ENCODE measurements at places on chromosomes 6 and 20.

DNA sequence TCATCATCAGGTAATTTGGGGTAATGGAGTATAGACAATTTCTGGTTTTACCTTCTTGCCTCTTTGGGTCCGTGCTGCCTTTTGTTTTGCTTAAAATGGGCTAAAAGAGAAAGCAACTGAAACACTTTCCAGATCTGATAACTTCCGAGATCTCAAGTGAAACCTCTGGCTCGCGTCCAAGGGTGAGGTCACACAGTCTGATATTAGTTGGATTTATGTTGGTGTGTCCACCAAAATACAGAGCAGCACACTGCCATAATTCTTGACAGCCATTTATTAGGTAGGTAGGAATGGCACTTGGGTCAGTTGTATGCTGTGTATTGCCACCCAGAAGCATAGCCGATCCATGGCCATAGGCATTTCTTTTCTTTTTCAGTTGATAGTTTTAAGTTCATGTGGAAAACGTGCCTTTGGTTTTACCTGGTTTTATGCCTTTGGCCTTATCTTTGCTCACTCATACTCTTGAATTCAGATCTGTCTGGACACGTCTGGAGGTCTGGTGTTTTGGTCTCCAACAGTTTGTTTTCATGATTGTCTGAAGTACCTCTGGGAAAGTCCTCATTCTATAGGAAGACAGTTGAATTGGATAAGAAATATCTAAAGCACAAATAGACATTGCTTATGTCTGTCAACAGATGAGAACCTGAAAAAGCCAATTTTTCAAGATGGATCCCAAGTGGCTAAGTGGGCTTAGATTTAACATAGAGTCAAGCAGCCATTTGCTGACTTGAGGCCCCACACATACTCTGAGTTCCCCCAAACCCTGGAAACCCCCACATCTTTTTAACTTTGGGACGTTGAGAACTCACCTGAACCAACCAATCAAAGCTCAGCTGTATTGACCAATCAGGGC, 320.8 kb downstream of the SOX4 start:
- no peak for DNase-seq

- no peak for DNase-seq
Measured at GRCh38 chr6:130946076-130946475, 117.0 kb downstream of the EPB41L2 start.

DNA sequence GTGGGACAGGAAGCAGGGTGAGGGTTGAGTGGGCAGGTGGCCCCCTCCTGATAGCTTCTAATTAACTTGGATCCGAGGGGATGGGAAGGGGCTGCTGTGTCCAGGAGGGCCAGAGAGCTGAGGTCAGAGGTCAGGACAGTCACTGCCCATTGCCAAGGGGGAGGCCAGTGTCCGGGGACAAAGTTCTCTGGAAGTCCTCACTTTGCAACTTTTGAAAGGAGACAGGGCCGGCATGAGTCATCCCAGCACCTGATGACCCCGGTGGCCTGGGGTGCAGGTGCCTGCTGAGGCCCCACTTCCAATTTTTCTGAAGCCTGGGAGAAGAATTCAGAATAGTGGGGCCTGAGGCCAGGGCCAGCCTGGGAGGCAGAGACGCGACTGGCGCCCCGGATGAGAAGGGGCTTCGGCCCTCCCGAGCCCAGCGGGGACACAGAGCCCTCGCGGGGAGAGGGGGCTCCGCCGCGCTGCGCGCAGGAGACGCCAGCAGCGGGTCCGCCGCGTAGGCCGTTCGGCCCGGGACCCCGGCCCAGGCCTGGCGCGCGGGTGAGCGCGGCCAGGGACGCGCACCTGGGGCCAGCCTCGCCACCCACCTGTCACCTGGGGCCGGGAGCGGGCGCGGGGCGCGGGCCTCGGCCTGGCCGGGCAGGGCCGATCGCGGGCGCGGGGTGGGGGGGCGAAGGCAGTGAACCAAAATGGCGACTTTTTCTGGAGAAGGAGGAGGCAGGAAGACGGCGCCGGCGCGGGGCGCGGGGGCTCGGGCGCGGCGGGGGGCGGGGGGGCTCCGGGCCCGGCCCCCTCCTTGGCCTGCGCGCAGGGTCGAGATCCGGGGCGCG, 586 bp downstream of the ZNF512B start:
- no peak for DNase-seq

DNA sequence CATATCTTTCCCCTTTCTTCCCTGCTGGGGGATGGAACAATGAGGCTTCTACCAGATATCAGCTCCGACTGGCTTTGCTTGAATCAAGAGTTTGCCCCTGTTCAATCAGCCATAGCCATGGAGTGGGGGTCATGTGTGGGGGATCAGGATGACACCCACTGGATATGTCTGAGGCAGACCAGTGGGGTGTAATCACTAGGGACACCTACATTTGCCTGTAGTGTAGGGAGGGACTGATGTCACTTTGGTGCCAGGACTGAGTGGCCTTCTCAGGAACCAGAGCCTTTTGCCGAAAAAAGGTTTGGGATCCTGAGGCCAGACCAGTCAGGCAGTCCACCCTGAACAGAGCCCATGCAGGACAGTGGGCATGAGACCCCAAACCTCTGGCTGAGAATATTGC, 1.0 kb downstream of the ITPA start:
- no peak for DNase-seq

DNA sequence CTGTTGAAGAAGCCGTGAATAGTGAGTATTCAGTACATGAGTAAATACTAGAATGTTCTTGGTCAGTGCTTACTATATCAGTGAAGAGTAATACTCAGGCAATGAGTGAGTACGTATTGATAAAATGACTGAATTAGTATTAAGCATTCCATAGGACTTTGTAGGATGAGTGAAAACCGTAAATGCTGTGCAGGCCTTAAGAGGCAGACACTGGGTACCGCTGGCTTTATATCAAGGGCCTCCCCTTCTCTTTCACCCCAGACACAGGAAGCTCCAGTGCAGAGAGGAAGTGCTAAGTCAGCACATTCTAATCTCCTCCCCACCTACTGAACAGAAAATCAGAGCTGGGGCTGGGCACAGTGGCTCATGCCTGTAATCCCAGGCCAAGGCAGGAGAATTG, 24.2 kb downstream of the POFUT1 start:
- DNase-seq, result no peak

DNA sequence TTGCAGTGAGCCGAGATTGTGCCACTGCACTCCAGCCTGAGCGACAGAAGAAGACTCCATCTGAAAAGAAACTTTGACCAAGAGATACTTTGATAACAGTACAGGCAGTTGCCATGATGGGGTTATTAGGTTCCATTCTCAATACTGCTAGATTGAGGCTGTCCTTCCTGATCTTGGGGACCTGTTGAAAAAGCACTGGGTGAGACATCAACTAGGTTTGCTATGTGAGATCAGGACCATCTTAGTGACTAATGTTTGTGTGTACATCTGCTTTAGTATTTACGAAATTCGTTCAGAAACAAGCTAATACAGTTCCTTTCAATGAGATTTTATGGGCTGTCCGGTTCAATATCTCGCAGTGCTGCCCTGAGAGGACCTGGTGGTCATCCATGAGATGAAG, 2.6 kb downstream of the DSE start:
- no peak for DNase-seq

DNA sequence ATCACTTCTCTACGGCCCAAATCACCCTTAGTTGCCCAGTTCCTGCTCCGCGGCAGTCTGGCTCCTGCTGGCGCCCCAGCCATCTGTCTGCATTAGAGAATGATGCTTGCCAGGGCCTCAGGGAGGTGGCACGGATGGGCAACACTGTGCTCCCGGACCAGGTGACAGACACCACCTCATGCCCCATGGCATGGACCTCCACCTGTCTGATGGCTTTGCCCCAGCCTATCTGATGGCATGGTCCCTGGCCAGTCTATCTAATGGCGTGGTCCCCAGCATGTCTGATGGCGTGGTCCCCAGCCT, 18.8 kb upstream of the MRGBP start:
- DNase-seq, result no peak

DNA sequence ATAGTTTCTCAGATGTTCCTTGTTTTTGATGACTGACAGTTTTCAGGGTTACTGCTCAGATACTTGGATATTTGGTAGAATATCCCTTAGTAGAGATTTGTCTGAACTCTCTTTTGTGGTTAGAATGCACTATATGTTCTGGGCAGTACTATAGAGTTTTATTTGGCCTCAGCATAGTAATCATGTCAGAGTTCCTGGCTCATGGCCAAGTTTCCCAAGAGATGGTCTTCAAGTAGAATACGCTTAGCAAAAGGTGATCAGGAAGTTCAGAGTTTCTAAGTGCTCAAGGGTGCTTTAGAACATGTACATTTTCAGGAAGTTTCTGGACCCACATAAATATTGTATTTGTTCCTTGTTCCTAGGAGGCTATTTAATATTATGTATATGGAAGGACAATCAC, 1209.7 kb upstream of the GJE1 start:
- DNase-seq, result no peak

GRCh38 chr6:70375882-70376281, 37.4 kb upstream of the FAM135A start:
- DNase-seq, result no peak

DNA sequence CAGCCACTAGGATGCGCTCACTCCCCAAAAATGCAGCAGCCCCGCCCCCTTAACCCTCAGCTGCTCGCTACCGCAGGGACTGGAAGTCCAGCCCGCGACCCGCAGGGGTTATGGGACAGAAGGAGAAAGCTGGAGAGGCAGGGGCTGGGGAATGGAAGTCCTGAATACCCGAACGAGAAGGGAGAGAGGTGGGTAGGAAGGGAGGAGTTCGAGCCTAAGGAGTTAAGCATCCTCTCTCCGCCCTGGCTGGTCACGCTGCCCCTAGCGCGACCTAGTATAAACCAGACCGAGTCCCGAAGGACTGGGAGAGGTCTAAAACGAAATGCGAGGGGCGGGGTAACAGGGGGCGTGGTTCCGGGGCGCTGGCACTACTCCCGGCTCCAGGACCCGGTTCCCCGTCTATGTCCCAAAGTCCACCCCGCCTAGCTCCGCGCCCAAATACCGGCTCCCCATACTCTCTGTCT, 448 bp upstream of the DDAH2 start:
- DNase-seq, result peak; percentile 66

DNA sequence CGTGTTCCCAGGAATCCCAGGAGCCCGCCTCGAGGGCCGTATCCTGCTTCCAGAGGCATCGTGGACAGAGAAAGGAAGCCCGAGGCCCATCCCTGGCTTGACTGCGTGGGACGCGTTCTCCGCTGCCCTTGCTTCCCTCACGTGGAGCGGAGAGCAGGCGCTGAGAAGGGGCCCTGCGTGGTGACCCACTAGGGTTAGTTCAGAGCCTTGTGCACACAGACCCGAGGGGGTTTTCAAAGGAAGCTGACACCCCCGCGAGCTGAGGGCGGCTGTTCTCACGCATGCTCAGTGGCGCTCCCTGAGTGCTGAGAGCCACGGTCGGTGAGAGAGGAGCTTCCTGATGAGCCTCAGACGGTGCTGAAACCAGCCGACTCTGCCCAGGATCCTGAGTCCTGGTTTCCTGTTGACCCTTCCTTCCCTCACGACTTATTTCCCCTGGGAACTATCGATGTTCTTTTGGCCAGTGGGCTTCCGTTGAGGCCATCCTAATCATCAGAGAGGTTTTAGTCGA, 28.9 kb upstream of the CCR6 start:
- DNase-seq, result peak; percentile 70

DNA sequence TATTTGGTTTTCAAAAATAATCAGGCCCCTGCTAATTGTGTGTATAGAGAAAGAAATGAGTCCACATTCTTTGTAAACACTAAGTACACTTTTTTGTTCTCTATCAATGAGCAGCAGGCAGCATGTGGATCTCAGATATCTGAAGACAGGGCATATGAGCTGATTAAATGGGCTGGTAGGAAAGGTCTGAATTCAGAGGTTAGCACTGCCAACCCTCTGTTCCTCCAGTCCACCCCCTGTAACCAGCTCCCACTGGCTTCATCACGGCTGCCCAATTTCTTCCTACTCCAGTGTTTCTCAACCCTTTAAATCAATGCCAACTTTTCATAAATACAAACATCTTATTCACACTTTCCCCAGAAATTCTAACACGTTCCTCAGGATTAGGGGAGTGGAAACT, 128.5 kb downstream of the TPBG start:
- no peak for DNase-seq

GRCh38 chr6:114446342-114446741, 103.5 kb upstream of the HS3ST5 start:
- DNase-seq, result no peak

DNA sequence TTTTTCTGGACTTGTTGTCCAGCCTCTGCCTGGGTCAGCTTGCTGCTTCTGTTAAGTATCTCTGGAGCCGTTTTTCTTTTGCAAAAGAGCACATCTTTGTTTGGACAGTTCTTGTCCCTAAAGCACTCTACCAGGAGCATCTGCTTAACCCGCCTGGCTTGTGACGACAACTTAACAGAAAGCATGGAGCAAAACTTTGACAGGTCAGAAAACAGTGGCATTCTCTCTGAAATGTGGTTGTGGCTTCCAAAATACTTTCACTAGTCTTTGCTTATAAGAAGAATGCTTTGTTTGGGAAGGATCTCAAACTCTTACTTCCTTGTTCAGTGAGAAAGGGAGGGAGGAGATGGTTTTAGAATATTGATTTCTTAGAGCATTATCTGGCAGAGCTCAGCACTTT, 47.6 kb downstream of the CD109 start:
- no peak for DNase-seq

DNA sequence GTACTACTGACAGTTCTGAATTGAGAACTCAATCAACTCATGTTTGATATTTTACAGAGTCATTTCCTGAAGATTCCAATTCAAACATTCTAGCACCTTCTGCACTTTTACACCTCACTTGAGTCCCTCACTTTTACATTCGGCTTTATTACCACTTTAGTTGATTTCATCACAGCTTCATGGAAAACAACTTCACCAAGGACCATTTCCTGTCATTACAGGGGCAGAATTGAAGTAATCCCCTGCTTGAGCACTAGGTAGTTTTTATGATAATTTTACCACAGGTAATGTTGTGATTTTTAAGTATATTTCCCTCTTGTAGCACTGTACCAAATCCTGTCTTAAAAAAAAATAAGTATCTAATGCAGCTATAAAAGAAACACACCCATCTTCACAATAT, 312.9 kb downstream of the BTBD9 start:
- no peak for DNase-seq

- no peak for DNase-seq
Measured at GRCh38 chr6:71153755-71154325, 134.8 kb upstream of the OGFRL1 start.

- no peak for DNase-seq
Measured at GRCh38 chr6:139156551-139156950, 21.7 kb downstream of the HECA start.

DNA sequence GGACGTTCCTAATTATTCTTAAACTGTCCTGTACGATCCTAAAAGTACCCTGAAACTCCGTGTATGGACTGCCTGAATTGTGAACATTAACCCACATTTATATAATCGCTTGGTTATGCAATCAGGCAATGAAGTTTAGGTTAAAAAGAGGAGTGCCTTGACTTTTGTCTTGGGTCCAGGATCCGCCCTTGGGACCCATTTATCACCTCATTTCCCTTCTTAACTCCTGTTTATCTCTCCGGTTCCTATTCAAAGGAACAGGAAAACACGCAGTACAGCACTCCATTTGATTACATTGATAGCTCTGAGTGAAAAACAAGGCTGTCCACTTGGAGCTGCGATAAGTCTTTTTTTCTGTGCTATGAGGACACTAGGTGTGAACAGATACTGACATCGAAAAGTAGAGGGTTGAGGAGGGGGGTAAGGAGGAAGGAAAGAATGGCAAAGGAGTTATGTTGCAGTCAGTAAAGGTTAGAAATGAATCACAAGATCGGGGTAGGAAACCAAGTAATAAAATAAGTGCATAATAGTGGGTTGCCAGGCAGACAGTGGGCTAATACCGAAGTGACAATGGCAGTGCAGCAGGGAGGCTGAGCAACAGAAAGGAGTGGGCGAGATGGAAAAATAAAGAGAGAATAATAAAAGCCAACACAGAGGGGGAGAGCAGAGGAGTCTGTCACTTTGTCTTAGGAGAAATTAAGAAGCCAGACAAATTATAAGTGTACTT, 15.9 kb upstream of the PCK1 start:
- no peak for DNase-seq

All from activated CD8-positive, alpha-beta memory T cell treated with anti-CD3 and anti-CD28 coated beads for 4 hours (primary cell).